ENCODE measurements at places on chromosomes 4 and X. TPM values are rescaled to one million over a fixed set of nuclear protein-coding genes. Genes with fewer than 3 reads are reported as not detected.

DNA sequence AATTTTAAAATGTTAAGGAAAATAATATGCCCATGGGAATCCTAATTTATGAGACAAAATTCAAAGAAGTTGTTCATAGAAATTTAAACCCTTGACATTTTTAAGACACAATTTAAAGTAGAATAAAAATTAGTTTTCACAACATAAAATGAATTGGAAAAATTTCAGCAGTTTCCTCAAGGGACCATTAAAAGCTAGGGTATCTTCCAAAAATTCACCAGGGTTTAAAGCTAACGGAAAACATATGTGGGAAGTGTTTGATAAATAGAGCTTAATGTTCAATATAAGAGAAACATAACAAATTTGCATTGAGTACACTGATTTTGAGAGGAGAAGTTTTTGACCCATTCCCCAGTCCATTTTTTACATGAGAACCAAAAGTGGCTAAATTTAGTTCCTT lies 228.9 kb upstream of the TTC29 start:
- no peak for DNase-seq

BMPR1B gene
- total RNA-seq: 2.1 TPM

GRCh38 chr4:6773106-6773505 lies 9.4 kb upstream of the KIAA0232 start:
- no peak for DNase-seq

DCAF12L1 gene
- 0.72 TPM for total RNA-seq

DNA sequence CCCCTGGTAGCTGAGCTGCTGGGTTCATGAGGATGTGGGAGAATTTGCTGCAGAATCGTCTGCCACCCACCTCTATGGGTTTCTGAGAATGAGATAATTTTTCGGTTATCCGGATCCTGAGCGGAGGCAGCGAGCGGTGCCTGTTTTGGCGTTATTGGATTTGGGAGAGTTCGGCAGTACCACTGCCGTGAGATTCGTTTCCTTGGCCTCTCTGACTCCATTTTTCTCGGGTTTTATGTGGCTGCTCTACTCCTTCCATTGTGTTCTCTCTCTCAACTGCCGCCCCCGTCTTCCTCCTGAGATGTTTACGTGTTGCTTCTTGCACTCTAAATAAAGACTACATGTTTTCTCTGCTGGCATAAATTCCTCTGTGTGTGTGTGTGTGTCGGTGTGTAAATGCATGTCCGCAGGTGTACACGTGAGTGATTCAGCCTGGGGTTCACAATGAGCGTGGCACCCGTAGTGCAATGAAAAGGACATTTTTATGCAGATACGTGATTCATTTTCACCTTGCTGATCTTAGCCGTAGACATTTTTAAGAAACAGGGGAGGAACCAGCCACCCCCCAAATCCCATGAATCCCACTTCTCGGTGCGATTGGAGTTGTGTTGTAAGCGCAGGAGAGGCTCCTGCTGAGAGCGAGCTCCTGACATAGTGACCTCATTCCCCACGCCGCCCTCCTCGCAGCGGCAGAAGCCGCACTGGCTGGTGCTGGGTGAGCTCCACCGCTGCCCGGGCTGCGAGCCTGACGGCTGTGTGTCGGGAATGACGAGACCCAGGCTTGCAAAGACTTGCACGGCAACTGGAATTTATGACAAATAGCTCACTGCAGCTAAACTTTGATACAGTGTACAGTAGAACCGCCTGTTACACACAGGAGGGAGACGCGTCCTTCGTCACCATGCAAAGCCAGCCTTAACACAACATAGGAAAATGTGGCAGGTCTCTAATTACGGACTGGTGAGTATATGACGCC lies 82.2 kb downstream of the STOX2 start:
- DNase-seq: no peak

GRCh38 chr4:76532805-76533204 lies 97.8 kb downstream of the SHROOM3 start:
- no peak for DNase-seq

DNA sequence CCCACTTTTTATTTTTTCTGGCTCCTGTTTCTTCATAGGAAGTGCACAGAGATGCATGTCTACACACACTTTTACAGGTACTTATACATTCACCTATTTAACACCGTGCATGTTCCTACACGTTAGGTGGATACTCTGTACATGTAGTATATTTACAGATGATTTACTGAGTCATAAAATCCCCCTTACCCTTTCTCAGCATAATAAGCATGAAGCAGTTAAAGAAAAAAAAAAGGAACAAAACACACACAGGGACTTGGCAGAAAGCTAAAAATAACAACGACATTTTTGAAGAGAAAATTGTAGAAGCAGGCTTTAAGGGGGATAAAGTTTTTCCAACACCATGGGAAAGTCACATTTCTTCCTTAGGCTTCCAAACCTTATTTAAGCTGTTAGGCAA lies 96.4 kb upstream of the IQCM start:
- DNase-seq: no peak

GRCh38 chrX:118976599-118977340 lies 2.4 kb downstream of the LONRF3 start:
- DNase-seq: peak; percentile 84

Measured in spleen (tissue), 13 donors.